Right ventricle myocardium inferior (tissue), 1 donor: ENCODE measurements at places on chromosomes 7 and 10.

DNA sequence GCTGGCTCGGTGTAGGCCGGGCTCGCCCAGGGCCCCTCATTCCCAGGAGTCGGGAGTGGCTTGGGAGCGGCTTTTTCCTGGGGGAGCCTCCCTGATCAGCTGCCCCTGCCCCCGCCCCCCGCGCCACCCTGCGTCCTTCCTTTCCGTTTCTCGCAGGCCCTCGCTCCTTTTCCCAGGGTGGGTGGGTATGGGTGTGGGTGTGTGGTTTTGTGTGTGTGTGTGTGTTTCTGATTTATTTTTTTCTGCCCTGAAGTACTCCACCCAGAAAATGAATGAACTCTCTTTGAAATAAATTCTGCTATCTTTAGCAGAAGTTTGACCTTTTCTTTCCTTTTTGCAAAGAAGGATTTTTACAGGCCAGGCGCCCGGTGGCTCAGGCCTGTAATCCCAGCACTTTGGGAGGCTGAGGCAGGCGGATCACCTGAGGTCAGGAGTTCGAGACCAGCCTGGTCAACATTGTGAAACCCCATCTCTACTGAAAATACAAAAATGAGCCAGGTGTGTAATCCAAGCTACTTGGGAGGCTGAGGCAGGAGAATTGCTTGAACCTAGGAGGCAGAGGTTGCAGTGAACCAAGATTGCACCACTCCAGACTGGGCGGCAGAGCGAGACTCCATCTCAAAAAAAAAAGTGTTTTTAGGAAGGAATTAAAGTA is 30.0 kb upstream of the AP5Z1 start:
- no peak for DNase-seq

GRCh38 chr10:125343118-125343925 is 183.0 kb upstream of the CTBP2 start:
- no peak for DNase-seq

GRCh38 chr7:97269741-97270140 is 152.2 kb downstream of the SDHAF3 start:
- DNase-seq = no peak

GRCh38 chr7:144391823-144392255 is 11.7 kb downstream of the NOBOX start:
- DNase-seq = no peak
